Endodermal cell (in vitro differentiated cells): ENCODE measurements at places on chromosomes 4 and X. TPM values are rescaled to one million over a fixed set of nuclear protein-coding genes. Genes with fewer than 3 reads are reported as not detected.

Gene XPNPEP2
- total RNA-seq = 0.17 to 0.31 TPM (median 0.19 TPM) in 3 replicates

Gene AMBN
- not detected in 3 replicates for total RNA-seq

Gene GSX2
- total RNA-seq = not detected in 2 replicates

Gene GLOD5
- total RNA-seq = not detected in 2 replicates

Gene BCOR
- total RNA-seq = 37.9 and 39.9 TPM in 2 replicates

Gene MID1
- 23.5 and 24.3 TPM in 2 replicates for total RNA-seq

Gene FGA
- 1.7 to 5.6 TPM (median 3.7 TPM) in 3 replicates for total RNA-seq

Gene HTRA3
- total RNA-seq = 3.1 to 6.9 TPM (median 3.2 TPM) in 3 replicates

Gene GPR173
- 9.4 to 11.7 TPM (median 10.0 TPM) in 3 replicates for total RNA-seq

Gene TRIM61
- 1.8 to 3.3 TPM (median 2.7 TPM) in 3 replicates for total RNA-seq

Gene TMEM35A
- 0.67 to 0.80 TPM (median 0.73 TPM) in 3 replicates for total RNA-seq

DNA sequence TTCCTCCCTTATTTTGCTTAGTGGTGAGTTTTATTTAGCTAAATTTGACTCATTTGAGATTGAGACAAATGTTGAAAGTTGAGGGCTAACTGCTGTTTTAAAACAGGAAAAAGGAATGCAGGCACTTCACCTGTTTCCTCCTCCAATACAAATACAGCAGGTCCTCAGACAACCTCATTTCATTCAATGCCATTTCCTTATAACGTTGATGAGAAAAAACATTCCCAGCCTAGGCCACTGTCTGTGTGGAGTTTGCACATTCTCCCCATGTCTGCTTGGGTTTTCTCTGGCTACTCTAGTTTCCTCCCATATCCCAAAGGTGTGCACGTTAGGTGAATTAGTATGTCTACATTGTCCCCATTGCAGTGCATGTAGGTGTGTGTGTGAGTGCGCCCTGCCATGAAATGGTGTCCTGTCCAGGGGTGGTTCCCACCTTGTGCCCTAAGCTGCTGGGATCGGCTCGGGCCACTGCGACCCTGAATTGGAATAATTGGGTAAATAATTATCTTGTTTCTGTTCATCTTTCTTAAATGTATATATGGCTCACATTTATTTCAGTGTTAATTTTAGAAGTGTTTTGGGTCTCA lies 21.9 kb downstream of the SMAD1 start:
- DNase-seq = no peak

- DNase-seq = no peak
Measured at GRCh38 chr4:36915717-36916116, 328.8 kb upstream of the NWD2 start.

- no peak for DNase-seq
Measured at GRCh38 chr4:132530861-132531260, 618.2 kb upstream of the PCDH10 start.

- no peak for DNase-seq
Measured at GRCh38 chrX:5857232-5857631, 371.4 kb downstream of the NLGN4X start.

DNA sequence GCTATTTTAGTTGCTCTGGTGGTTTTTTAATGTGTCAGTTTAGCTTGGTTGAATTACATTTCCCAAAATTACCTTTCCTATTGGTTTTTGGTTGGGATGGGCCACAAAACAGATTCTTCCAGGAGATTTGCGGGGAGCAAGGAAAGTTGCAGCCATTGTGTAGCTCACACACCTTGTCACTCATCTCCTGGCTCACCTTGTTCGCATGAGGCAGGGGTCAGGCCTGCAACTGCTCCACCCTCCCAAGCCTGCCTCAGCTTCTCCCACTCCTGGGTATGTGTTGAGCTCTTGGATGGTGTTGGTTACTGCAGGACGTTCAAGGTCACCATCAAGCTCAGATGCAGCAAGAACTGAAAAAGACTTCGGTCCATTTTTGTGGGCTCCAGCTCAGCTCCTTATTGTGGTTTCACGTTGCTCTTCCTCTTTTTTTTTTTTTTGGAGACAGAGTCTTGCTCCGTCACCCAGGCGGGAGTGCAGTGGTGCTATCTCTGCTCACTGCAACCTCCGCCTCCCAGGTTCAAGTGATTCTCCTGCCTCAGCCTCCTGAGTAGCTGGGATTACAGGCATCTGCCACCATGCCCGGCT lies 95.6 kb upstream of the METTL14 start:
- DNase-seq = no peak

DNA sequence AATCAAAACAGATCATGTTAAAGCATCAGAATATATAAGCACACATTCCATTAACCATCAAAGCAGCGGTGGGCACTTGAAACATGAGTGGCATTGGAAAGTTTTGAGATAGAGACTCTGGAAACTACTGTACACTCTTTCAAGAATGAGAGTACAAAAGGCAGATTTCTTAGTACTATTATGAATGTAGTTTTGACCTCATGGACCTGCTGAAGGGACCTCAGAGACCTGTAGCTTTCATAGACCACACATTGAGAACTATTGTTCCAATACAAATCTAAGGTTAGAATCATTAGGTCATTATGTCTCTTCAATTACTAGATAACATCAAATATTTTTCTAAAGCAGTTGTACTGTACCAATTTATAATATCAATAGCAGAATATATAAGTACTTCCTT lies 283.6 kb downstream of the RPA4 start:
- no peak for DNase-seq

GRCh38 chr4:143186649-143187048 lies 1.9 kb downstream of the USP38 start:
- no peak for DNase-seq

- DNase-seq = no peak
Measured at GRCh38 chr4:5010984-5011383, 8.3 kb downstream of the CYTL1 start.

DNA sequence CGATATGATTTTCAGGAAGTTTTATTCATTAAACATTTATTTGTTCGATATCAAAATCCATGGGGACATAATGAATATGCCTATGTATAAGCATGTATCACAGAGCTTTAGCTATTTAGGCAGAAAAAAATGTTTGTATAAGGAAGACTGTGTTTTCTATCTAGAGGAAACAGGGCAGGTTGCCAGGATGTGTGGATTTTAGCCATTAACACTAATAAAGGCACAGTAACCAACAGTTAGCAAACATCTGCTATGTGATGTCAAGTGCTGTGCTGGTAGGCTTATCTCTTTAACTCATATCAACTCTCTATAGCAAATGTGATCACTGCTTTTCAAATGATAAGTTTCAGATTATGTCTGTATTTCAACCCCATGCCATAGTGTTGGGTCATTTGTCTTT lies 708.9 kb upstream of the HS3ST1 start:
- DNase-seq = no peak

DNA sequence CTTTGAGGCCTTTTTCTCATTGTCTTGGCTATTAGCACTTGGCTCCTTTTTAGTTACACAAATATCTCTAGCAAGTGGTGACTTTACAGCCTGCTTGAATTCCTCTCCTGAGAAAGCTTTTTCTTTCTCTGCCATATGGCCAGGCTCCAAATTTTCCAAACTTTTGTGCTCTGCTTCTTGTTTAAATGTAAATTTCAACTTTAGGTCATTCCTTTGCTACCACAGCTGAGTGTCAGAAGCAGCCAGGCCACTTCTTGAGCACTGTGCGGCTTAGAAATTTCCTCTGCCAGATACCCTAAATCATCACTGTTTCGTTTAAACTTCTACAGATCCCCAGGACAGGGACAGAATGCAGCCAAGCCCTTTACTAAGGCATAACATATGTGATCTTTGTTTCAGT lies 222.4 kb downstream of the FBXO8 start:
- DNase-seq = no peak

- DNase-seq = no peak
Measured at GRCh38 chr4:77201857-77202256, 44.9 kb downstream of the CCNG2 start.

GRCh38 chrX:128759745-128760144 lies 707.5 kb upstream of the ACTRT1 start:
- no peak for DNase-seq

- DNase-seq = no peak
Measured at GRCh38 chr4:73776321-73776729, 36.0 kb downstream of the CXCL8 start.

GRCh38 chr4:158782551-158783360 lies 13.9 kb downstream of the FNIP2 start:
- DNase-seq = no peak

DNA sequence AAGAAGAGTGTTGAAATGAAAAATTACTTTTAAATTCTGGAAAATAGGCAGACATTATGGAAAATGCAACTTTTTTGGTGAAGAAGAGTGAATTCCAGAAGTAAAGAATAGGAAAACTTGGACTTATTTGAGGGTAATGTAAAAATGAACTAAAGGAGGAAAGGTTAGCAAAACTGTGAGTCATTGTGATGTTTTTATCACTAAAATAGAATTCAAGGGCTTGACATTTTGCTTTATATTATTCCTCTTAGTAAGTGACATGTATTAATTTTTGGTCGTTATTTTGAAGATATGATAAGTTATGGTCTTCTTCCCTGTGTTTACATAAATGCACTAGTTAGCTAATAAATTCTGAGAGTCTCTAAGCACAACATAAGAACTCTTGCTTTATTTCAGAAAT lies 390.9 kb downstream of the FAT4 start:
- no peak for DNase-seq

- DNase-seq = no peak
Measured at GRCh38 chrX:114508756-114509155, 75.1 kb upstream of the HTR2C start.

- no peak for DNase-seq
Measured at GRCh38 chr4:140955641-140956040, 177.6 kb downstream of the RNF150 start.

- DNase-seq = peak; percentile 73
Measured at GRCh38 chr4:5955201-5955821, 62.4 kb upstream of the CRMP1 start.

DNA sequence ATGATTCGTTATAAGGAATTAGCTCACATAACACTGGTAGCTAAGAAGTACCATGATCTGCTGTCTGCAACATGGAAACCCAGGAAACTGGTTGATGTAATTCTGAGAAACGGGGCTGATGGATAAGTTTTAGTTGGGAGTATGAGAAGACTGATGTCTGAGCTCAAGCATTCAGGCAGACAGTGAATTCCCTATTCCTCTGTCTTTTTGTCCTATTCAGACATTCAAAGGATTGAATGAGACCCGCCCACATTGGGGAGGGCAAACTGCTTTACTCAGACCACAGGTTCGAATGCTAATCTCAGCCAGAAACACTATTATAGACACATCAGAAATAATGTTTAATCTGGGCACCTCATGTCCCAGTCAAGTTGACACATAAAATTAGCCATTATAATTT lies 515.5 kb downstream of the STPG2 start:
- no peak for DNase-seq

- no peak for DNase-seq
Measured at GRCh38 chr4:109183931-109184490, 118.4 kb downstream of the COL25A1 start.

DNA sequence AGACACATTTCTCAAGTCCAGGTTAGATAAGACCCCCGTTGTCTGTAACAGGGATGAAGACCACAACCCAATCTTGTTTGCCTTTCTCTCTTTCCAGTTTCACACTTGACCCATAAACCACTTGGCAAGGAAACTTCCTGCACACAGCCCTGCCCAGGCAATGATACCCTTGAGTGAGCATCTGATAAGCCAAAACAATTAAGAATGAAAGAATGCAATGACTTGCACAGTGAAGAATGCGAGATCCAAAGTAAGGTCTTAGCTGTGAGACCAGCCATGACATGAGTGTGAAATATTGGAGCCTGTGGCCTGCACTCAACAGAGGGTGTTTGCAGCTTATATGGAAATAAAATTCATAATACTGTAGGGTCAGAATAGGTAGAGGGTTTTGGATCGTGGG lies 37.9 kb upstream of the MXRA5 start:
- no peak for DNase-seq

GRCh38 chrX:49053223-49054072 lies 5.4 kb upstream of the CCDC120 start:
- peak; percentile 90 for DNase-seq

- DNase-seq = no peak
Measured at GRCh38 chr4:152479428-152480026, 56.4 kb downstream of the FBXW7 start.

DNA sequence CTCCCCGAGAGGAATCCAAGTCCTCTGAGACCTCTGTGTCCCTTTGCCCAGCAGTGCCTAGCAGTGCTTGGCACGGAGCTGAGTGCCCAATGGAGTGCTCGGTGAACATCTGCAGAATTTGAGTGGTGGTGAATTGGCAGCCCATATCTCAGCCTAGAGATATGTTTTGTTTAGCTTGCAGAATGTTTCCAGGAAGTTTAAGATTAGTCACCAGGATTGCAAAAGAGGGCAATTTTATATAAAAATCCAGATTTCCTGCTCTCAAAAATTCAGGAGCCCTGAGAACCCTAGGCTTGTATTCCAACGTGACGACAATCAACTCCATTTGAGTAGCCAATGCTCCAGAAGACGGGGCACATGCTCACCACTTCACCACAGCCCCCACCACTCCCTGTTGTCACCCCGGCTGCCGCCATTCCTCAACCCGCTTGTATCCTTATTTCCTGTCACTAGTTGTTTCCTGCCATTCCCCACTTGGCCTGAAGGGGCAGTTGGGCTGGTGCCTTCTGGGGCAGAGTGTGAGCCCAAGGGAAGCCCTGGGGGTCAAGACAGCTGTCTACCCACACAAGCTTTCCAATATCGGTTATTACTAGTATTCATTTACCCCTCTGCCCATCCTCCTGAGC lies 116.9 kb downstream of the EFNB1 start:
- peak; percentile 80 for DNase-seq

- DNase-seq = no peak
Measured at GRCh38 chr4:176925962-176926361, 133.2 kb upstream of the VEGFC start.
